K562 (cell line): ENCODE measurements at places on chromosomes 12 and 14.

GRCh38 chr12:76908303-76909017, 29.6 kb upstream of the CSRP2 start:
- no peak for DNase-seq

DNA sequence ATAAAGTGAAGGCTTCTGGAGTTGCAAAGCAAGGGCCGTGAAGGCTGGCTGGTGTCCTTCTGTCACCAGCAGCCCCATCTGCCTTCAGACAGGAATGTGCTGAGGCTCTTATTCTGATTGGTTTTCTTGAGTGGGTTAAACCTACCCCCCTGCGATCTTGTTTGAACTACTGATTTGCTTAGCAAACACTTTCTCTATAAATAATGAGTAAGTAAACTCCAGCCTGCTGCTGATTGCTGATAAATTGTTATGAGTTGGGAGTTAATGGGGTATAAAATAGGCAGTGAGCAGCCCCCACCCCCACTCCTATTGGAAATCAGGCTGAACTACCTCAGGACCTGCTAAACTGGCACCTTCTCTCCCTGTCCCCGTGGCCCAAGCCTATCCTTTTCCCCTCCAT, 146.1 kb upstream of the NOS1 start:
- no peak for DNase-seq

DNA sequence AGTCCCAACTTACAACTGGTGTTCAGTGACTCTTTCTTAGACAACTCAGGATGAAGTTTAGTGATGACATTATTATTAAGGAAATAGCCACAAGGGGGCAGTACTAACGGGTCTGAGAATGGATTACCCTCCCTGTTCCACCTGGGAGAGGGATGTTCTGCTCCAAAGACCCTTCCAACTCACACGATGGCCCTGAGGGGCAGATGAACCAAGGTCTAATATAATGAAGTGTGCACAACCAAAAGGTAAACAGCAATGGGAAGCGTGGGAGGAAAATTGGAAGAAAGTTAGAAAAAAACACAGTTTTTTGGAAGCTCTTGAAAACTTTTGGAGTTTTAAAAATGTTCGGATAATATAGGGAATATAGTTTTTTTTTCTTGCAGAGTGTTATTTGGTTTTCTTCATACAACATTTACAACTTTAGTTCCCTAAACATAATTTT, 24.0 kb downstream of the FGF6 start:
- DNase-seq, result peak; percentile 65

- DNase-seq, result no peak
Observed at GRCh38 chr12:4250691-4251090, 22.9 kb upstream of the CCND2 start.

DNA sequence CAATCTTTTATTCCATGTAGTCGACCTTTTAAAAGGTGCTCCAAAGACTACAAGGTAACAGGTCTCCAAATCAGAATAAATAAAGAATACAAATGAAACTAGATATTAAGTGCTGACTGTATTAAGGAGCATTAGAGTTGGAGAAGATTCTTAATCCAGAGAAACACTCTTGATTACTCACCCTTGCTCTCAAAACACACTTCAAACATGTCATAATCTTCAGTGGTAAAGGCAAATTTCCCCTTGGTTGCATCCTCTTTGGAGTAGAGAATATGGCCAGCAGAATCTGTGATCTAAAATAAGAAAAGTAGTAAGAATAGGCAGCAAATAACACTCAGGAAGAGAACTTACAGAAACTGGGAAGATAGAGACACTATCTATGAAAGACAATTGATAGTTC, 24.6 kb downstream of the TMED10 start:
- DNase-seq, result no peak

DNA sequence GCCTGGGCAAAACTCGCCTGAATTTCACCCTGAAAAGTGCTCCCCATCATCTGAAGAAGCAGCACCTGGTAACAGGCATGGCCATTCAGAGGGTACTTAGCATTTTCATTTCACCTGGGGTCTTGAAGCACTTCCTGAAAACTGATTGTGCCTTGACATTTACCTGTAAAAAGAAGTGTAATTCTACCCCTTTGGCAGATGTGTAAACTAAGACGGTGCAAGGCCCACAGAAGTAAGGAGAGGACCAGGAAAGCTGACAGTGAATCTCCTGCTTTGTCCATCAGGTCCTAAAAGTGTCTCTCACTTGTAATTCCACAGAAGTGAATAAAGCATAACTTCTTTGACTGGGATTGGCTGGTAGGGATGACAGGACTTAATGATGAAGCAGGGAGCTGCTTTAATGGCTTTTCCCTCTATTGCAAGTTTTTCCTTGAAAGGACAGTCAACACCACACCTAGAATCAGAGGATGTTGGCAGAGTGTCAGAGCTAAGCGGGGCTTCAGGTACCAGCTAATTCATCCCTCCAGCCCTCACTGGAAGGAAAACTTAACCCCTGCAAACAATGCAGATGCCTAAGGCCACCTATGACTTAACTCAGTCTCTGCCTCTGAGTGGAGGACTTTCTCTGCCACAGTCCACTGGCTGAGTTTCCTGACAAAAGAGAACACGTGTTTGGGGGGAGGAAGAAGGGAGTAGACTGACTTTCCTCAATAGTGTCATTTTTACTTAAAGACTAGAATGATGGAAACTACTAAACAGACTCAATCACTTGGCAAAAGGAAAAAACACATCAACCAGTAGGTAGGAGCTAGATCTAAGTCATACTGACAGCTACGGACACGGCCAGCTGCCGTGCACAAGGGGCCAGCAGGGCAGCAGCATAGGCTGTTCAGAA, 74.7 kb downstream of the NUAK1 start:
- DNase-seq, result no peak

GRCh38 chr12:59934486-59934885, 338.7 kb downstream of the SLC16A7 start:
- no peak for DNase-seq

GRCh38 chr14:66650491-66650911, 142.6 kb downstream of the GPHN start:
- no peak for DNase-seq

DNA sequence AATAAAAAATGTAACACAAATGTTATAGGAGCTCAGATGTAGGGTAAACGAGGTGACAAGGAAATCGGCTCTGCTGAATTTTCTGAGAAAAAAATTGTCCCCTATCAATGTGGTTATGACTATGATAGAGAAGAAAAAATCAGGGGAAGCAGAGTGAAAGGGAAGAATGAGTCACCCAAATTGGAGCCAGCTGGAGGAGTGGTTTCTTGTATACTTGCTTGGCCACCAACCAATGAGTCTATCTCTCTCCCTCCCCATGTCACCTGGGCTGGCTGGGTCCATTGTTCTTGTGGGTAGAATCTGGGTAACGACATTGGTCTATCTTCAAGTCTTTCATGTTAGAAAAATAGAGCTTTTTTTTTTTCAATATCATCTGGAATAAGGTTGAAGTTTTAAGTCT, 196.6 kb upstream of the FLRT2 start:
- no peak for DNase-seq

GRCh38 chr12:89433634-89434033, 81.3 kb upstream of the DUSP6 start:
- DNase-seq, result no peak

DNA sequence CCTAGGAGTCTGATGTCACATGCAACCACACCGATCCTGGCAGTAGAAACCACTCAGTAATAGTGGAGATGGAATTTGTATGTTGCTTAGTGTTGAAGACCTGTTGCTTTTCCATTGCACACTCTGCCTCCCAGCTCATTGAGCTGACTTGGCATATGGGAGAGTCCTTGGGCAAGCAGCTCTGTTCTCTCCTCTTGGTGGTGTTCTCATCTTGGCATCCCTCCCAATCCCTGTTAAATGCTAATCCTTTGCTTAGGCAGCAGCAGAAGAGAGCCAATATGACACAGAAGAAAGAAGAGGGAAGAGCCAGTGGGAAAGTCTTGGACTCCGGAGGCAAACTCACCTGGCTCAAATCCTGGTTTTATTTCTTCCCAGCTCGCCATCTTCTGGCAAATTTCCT, 178.0 kb upstream of the CAND1 start:
- no peak for DNase-seq

DNA sequence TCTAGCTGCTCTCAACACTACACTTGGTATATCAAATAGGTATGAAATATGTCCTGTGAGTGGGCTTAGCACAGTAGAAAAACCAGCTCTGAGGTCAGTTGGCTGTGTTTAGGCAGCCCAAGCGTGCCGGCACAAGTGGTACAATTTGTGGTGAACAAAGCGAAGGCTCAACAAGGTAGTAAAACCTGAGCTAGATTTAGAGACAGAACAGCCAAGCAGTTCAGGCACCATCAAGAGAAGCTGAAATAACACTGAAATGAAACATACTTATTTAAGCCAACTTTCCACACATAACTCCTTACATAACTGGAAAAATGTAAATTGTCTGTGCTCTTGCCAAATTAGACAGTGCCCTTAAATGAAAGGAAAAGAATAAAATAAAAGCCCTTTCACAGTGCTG, 596.8 kb upstream of the FBXO33 start:
- DNase-seq, result no peak

- no peak for DNase-seq
Observed at GRCh38 chr14:54803926-54804537, 98.6 kb downstream of the GCH1 start.

DNA sequence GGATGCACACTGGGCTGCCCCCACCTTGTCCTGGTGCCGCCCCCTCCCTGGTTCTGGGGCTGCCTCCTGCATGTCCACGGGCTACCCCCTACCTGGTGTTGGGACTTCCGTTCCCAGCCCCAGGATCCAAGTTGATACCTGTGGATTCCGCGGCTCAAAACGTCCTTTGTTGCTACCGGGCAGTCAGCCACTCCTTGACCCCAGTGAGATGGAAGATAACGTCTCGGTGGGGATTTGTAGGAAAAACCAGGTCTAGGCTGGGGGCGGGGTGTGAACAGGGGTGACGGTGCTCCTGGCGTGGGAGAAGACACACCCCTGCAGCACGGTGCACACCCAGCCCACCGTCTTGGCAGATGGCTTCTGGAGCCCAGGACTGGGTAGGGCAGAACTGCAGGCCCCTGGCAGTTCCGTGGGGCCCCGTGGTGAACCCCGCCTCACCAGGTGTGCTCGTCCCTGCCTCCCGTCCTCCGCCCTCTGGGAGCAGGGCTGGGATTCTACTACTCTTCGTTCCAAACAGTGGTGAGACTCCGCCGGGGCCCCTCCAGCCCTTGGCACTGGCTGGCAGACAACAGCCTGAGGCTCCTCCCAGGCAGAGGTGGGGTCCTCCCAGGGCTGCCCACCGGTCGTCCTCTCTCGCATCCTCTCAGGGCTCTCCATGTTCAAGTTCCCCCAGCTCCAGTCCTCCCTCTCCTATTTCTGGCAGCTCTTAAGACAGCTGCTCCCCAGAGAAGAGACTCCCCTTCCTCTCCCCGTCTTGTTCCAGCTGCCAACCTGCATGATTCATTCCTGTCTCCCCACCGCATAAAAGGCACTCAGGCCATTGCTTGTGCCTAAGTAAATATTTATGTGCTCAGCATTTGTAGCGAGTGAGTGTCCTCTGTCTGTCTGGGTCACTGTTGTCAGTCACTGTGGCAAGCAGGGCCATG, 75.5 kb downstream of the FBXL14 start:
- peak; percentile 35 for DNase-seq

DNA sequence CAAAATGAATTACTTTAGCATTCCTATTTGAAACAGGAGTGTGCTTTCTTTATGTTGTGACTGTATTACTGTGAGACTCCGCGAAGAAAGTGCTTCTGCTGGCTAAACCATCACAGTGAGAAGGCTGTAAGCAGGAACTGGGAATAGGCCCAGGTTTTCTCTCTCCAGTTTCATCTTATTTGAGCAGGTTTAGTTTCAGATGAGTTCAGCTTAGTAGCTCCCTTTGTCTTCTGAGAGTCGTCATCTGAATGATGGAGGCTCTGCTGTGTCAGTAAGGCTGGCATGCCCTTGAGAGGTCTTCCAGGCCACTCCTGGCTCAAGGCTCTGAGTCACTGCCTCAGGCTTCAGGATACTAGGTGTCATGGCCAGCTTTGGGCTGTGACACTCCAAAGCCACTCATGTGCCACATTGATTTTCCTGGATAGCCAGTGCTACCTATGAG, 205.6 kb upstream of the RGS6 start:
- DNase-seq, result no peak

- peak; percentile 82 for DNase-seq
Observed at GRCh38 chr14:103522649-103523574, at the start of gene CKB. CKB (minus strand) TSS chr14:103522830; CDS start chr14:103522493, 337 bp downstream.

DNA sequence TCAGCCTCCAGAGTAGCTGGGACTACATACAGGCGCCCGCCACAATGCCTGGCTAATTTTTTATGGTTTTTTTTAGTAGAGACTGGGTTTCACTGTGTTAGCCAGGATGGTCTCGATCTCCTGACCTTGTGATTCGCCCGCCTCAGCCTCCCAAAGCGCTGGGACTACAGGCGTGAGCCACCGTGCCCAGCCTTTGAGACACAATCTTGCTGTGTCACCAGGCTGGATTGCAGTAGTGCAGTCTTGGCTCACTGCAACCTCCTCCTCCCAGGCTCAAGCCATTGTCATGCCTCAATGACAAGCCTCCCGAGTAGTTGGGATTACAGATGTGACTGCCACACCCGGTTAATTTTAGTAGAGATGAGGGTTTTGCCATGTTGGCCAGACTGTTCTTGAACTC, 21.3 kb upstream of the STRN3 start:
- DNase-seq, result no peak

DNA sequence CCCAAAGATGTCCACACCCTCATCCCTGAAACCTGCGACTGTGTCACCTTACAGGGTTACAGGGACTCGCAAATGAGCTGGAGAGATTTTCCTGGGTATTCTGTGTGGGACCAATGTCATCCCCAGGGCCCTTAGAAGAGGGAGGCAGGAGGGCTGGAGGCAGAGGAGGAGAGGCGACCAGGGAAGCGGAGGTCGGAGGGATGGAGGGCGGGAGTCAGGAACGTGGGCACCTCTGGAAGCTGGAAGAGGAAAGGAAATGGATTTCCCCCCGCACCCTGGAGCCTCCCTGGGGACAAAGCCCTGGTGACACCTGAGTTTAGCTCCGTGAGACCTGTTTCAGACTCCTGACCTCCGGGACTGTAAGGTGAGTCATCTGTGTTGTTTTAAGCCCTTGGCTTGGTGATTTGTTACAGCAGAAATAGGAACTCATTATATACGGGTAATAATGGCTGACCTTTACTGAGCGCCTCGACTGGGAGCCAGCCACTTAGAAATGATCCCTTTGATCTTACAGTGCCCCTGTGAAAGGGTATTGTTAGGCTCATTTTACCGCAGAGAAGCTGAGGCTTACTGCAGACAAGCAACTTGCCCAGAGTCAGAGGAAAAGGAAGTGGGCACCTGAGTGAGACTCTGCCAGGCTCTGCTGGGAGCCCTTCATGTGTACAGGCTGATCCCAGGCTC, 29.3 kb upstream of the FZD10 start:
- DNase-seq, result no peak

GRCh38 chr14:23751616-23752015, 115.5 kb downstream of the DHRS2 start:
- DNase-seq, result no peak

- no peak for DNase-seq
Observed at GRCh38 chr14:77681196-77682157, 26.3 kb downstream of the ALKBH1 start.

DNA sequence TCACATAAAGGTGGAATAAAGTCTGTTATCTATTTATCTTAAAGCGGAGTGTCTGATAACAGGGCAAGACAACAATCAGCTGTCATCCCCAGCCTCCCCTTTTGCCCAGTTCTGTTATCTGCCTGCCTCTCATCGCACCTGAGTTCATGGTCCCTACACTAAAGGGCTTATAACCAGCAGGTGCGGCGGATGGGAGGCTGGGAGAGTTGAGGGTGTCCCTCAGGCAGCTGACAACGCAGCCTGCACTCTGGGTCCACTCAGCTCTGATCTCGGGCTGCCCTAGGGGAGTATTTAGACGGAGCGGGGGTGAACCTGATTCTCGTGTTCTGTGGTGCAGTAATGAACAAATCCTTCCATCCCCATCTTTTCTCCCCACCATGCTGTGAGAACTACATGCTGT, 34.0 kb upstream of the JDP2 start:
- no peak for DNase-seq

GRCh38 chr12:20572451-20572850, 122.7 kb upstream of the SLCO1C1 start:
- DNase-seq, result no peak
